ENCODE measurements at places on chromosomes 13 and 19.
A peak's percentile ranks its signal among the peaks of the same experiment; 100 is the strongest.

DNA sequence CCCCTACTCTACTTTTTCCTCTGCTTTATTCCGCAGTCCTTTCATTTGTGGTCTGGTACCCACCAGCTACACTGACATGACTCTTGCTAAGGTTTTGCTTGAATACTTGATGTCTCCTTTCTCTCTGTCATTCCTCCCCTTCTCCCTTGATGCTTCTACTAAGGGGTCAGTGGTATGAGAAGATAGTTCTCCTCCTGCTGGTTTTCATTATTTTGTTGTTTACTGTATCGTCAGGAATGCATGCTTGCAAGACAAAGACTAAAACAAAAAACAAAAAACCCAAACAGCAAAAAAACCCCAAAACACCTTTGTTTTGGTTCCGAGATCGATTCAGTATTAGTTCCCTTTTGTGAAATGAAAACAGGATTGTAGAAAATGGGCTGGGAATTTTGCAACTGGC lies 59.5 kb downstream of the PCCA start:
- no peak for DNase-seq

DNA sequence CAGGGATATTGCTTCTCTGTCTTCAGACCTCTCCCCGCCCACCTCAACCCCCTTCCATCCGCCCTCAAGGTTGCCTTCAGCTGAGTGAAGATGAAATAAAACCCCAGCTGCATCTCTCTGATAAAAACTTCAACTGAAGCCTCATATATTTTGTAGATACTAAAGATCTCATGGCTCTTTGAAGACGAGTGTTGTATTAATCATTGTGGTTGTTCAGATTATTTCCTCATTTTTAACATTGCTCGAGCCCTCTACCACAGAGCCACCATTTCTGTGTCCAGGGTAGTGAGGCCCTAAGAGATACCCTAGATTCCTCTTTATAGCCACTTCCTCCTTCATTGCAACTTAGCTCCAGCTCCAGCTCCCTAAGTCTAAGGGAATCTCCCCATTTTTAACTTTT lies 312.8 kb upstream of the ZNF507 start:
- DNase-seq, result no peak

- DNase-seq, result peak; percentile 43
Measured at GRCh38 chr19:3687774-3688706, 12.2 kb downstream of the PIP5K1C start.

- no peak for DNase-seq
Measured at GRCh38 chr13:95535243-95535642, 17.3 kb upstream of the CLDN10 start.

DNA sequence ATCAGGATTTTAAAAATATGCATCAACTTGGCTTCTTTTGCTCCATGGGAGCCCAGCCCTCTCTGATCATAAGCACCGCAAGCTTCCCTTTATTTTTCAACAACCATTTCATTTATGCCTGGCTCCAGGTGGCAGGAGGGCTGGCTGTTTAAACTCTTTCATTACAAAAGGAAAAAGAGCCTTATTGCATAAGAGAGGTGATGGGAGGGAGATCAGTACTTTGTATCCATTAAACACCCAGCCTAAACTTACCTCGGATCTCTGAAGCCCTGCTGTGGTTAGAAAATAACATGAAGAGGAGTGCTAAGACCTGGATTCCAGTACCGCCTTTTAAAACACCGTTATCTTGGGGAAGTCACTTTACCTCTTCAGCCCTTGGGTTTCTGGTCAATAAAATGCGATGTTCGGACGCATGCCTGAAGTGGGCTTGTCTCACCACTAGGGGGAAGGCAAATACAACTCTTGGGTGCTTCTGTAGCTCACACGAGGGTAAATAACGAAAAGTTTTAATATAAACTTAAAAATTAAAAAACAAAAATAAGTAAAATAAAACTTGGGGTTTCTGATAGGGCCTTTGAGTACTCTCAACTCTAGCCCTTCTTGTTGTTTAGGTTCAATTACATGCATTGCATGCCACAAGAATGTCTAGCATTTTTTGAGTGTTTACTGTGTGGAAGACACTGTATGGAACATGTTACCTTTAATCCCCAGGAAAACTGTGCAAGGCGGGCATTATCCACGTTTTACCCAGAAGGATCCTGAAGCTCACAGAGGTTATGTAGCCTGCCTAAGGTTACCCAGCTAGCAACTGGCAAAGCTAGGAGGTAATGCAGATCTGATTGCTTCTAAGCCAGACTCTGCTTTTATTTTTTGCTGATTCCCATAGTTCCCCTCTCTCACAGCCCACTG lies 240.3 kb downstream of the LMO7 start:
- DNase-seq, result peak; percentile 57

All from germinal center (tissue), 1 donor.